ENCODE measurements at places on chromosomes 6 and 20.

DNA sequence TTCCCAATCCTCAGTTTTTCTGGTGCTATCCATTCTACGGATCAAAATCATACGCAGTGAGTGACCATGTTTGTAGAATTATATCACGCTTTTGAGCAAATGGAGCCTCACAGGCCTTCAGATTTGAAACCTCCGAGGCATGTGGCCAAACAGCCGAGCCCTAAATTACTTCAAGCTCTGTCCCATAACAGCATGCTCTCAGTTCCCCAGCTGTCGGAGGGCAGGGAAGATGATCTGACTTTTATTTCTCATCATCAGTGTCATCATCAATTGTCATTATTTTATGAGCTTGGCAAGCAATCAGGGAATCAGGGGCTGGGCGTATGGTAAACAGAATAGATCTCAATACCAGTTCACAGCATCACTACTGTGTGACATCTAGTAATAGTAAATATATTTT, 73.2 kb downstream of the PSMG4 start:
- no peak for DNase-seq

DNA sequence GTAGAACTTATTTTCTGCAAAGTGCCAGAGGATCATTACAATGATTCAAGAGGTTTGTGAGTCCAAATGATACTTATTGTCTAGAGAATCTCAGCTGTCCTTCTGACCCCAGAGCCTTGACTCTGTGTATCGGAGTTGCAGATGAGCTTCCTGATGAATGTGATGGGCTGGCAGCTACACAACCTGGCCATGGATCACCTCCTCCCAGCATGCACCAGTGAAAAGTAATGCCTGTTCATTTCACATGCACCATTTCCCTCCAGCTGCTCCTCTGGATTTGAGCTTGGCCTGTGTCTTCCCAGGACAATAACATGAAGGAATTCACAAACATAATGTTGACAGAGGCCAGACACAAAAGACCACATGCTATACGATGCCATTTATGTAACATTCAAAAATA, 30.0 kb downstream of the SNHG17 start:
- DNase-seq: no peak

- no peak for DNase-seq
Measured at GRCh38 chr6:149499066-149499465, 14.3 kb upstream of the ZC3H12D start.

GRCh38 chr6:163468738-163469137, 54.2 kb downstream of the QKI start:
- no peak for DNase-seq

GRCh38 chr6:7238900-7239589, 74.0 kb downstream of the SSR1 start:
- peak; percentile 21 for DNase-seq

- no peak for DNase-seq
Measured at GRCh38 chr6:29656157-29656556, 735 bp upstream of the MOG start.

GRCh38 chr20:33246077-33246476, 10.3 kb downstream of the BPIFA1 start:
- DNase-seq: no peak

DNA sequence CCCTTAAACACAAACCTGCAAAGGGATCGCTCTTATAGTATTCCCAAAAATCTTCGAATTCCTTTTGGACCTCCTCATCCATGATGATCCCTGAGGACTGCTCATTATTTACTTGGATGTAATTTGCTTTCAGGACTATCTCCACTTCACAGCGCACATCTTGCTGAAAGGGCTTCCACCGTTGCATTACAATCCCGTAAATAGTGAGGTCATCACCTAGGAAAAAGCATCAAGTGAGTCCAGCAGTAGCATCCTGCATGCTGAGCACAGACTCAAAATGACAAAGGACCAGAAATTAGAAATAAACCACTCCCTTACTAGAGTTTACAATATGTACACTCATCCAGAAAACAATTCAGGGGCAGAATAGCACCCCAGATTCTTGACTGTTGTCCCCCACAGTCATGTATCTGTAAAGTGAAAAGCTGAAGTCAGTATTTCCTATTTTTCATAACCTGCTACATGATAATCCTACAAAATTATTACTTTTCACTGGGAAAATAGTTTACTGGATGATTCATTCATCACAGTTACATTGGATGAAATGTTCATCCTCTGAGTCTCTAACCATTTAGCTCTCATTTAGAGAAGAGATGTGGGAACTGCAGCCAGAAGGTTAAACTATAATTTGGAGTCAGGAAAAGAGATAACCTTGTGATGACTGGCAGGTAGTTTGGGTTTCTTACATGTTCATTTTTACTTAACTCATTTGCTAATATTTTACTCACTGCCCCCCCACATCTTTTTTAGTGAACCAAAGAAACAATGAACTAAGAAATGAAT, 17.2 kb downstream of the MCM9 start:
- DNase-seq: no peak

DNA sequence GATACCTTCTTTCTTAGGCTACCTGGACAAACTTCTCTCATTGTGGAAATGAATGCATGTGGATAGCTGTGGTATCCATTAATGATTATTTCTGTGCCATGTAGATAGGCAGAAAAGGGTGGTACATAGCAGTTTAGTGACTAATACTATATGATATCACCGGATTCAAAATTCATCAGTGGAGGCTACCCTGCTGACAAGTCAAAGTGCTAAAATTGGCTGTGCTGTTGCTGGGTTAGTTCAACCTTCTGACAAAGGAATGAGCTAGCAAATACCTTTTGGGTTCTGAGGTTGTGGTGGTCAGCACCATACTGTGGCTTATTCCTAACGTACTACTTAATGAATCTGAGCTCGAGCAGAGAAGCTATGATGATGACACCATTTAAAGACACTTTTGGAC, 109.1 kb downstream of the TFAP2B start:
- no peak for DNase-seq

DNA sequence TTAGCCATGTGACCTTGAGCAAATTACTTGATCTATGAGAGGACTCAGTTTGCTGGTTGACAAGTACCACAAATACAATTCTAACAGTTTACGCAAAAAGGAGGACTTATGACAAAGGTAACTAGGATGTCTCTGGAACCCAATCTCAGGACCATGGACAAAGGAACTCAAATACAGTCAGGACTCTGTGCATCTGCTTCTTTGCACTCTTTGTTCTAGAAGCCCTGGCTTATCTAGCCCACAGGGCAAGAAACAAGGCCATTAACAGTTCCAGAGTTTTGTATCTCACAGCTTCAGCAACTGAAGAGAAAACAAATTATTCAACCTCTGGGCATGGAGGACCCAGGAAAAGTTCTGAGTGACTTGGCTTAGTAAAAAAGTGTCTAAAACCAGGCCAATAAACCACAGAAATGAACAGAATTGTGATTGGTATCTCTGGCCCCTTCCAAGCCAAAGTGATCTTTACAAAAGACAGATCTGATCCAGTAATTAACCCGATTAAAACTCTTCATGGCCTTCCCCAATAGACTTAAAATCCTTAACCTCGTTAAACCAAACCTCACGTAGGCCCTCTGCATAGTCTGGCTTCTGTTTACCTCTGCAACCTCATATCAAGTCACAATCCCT, 5.9 kb downstream of the WASF1 start:
- DNase-seq: no peak

DNA sequence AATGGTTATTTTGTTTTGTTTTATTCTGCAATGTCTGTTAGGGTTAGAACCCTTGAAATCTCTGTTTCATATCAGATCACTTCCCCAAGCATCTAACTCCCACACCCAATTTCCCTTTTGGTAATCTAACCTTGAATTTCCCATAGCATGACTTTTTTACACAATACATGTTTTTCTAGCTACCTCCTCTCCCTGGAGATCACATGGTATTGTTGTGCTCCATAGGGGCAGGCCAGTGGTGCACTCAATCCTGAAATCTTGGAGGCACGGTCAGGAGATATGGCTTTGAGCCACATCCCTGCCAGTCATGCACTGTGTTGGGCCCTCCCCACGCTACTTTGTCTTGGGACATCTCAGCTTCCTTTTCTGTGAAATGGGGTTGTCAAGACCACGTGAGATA, 36.7 kb upstream of the NNAT start:
- DNase-seq: no peak

DNA sequence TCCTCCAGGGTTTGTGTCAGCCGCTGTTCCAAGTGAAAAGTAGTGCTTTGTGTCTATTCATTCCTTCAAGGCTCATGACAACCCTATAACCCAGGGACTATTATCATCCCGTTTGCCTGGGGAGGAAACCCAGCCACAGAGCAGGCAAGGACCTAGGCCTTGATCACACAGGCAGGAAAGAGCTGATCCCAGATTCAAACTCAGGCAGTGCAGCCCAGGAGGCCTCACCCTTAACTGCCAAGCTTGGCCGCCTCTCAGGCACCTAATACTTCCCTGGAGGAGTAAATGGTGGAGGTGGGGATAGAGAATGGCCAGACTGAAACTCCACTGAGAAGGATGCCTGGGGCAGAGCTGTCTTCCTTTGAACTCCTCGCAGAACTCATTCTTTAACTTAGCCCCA, 215.1 kb upstream of the QKI start:
- DNase-seq: no peak

DNA sequence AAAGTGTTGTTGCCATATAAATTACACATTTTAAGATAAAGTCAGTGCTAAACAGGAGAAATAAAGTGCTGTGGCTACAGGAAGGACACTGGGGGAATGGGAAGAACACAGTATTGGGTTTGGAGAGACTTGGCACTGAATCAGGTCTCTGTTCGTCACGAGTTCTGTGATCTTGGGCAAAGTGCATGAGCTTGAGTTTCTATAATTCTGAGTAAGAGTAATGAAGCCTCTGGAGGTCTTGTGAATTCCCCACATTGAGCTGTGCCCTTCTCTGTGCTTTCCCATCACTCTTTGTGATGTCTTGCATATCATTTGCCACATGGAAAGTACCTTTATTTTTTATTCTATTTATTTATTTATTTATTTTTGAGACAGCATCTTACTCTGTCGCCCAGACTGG, 16.8 kb upstream of the EEF1A1 start:
- DNase-seq: no peak

DNA sequence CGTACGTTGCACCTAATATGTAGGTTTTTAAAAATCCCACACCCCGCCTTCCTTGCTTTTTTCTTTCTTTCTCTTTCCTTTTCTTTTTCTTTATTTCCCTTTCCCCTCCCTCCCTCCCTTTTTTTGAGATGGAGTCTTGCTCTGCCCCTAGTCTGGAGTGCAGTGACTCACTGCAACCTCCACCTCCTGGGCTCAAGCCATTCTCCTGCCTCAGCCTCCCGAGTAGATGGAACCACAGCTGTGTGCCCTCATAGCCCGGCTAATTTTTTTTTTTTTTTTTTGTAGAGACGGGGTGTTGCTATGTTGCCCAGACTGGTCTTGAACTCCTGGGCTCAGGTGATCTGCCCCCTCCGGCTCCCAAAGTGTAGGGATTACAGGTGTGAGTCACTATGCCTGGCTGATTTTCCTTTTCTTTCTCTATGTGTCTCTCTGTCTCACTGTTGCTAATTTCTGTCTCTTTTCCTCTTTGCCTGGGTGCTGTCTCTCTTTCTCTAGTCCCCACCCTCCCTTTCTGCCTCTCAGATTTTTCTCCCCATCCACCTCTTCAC, 61.2 kb downstream of the SRC start:
- DNase-seq: no peak

DNA sequence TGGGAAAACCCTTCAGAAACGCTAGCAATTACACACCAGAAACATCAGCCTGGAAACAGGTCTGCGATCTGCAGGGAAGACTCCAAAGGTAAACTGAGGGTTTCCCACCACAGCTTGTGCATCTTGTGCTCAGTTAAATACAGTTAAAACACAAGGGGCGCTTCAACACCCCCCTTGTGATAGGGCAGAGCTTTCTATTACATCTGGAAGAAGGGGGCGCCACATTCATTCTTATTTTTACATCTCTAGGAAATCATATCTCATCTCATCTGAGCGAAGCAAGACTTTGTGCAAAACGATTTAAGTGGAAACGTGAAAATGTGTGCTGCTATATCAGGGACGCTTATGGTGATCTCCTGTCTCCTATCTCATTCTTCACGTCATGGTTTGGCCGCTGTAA, 58.5 kb downstream of the PRND start:
- no peak for DNase-seq

DNA sequence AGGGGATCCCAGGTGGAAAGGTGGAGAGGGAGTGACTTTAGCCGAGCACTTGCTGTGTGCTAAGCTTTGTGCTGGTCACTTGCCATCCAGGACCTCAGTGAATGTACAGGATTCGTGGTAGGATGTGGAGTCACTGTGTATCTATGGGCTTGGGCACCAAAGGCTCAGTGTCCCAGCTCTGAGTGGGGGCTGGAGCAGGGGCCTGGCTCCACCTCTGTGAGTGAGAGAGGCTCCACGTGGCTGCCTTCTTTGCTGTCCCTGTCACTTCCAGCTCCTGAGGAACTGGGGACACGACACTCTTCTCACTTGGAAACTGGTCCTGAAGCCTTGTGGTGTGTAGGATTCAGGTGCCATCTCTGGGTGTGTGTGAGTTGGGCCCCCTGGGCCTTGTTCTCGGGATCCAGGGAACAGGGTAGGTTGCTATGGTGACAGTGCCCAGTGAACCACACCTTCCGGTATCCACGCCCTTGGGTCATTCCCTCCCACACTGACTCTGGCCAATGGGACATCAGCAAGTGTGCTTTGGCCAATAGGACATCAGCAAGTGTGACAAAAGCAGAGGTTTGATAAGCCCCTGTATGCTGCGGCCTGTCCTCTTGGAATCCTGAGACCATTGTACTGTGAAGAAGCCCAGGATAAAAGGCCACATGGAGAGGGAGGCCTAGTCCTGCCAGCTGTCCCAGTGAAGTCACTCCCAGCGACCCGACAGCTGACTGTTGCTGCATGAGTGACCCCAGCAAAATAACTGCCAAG, 87.7 kb downstream of the CDH22 start:
- DNase-seq: no peak

DNA sequence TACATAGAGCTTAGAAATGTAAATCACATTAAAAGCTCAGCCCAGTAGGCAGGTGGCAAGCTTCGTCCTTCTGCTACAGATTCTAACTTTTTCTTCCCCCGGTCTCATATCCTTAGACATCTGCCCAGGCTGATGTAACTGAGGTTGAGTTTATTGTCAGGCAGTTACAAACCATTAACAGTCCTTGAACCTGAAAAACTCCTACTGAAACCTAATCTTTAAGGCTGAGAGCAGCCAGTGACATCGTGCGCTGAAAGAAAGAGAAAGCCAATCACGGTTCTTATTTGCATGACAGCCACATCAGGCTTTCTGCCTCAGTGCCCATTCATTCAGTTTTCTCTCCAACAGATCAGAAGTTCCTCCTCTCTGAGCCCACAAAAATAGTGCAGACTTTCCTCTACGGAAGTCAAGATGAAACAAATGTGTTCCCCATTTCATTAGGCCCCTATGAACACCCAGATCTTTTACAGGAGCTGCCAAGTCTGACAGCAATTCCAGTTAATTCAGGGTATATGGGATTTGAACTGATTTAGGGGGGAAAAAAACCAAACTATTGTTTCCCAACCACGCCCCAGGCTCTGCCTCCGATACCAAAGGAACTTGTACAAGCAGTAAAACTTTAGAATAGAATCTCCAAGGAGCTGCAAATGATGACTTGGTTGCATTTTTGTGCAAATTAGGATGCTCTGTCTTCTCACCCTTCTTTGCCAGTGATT, at the start of gene NHSL1:
Gene NHSL1, minus strand, starts transcription at position 192 of the 716 bp plus-strand sequence. CDS start 204 bp downstream, outside the sequence.
- DNase-seq: no peak

GRCh38 chr6:6466967-6467761, 121.4 kb upstream of the LY86 start:
- no peak for DNase-seq

Data from stimulated activated CD8-positive, alpha-beta memory T cell treated with anti-CD3 and anti-CD28 coated beads, Interleukin-15, amount 100 ng/mL, for 4 hours (primary cell).